ENCODE measurements at places on chromosomes 13 and 19.

DNA sequence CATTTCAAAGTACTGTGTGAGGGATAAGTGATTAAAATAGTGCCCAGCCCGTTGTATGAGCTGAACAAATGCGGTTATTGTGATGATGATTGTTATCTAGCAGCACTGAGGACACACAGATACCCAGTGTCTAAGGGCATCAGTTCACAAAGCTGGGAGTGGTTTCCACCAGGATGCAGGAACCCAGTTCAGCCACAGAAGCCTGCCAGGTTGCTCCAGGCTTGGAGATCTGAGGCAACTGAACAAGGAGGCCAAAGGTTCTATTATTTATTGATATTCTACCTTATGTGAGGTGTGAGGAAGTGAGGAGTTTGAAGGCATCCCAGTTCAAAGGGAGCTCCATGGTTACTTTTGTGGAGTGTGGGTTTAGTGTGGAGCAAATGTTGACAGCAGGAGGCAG lies 13.2 kb downstream of the DIAPH3 start:
- no peak for DNase-seq

DNA sequence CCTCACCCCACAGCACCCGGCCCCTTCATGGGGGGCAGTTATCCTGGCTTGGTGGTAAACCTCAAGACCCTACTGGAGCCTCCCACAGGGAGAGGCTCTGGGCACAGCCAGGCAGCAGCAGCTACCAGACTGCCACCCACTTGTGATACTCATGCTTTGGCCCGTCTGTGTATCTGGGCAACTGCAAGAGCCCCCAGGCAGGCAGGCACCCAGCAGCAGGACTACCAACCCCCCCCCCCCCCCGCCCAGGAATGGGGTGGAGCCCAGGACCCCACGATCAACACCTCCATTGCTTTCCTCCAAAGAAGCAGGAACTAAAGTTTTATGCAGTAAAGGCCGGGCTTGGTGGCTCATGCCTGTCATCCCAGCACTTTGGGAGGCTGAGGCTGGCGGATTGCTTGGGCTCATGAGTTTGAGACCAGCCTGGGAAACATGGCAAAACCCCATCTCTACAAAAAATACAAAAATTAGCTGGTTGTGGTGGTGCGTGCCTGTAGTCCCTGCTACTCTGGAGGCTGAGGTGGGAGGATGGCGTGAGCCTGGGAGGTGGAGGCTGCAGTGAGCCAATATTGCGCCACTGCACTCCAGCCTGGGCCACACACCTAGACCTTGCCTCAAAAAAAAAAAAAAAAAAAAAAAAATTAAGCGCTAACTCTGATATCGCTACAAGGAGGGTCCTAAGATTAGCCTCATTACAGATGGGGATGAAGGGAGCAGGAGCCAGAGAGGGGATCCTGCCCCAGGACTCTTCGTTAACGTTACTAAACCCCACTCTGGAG lies 1.1 kb upstream of the LYL1 start:
- no peak for DNase-seq

- peak; percentile 56 for DNase-seq
Measured at GRCh38 chr13:109784590-109785140, 1.7 kb downstream of the IRS2 start.

- no peak for DNase-seq
Measured at GRCh38 chr19:48906324-48906723, 6.2 kb downstream of the NUCB1 start.

DNA sequence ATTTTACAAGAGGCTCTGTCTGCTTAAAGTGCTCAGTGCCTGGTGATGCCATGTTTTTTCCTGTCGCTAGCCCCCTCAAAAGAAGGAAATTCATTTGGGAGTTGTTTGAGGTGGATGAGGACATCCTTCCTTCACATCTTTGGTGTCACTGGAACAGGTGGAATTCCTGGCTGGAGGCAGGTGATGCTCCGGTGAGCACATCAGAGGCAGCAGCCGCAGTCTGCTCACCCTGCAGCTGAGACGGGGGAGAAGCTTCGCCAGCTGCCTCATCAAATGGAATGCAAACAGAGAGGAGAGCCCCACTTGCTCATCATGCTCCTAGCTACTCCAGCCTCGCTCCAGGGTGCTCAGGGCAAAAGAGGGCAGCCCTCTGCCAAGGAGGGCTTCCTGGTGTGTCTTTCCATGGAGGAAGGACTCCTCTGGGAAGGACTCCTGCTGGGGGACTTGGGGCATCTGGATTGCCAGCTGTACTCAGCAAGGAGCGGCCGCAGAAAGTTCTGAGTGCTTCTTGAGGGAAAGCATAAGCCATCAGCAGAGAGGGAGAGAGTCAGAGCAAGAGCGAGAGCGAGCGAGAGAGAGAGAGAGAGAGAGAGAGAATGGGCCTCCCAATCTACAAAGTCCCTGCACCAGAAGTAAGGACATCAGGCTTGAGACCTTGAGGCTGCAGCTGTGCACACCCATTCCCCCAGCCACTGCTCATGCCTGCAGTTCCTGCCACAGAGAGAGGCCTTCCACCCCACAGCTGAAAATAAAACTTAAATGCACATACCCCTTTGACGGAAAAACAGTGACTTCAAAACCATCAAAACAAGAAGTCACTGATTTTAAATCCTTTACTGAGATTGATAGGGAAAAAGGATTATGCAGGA lies 74.3 kb upstream of the UBL3 start:
- DNase-seq = no peak

GRCh38 chr13:51292000-51292565 lies 47.4 kb upstream of the SERPINE3 start:
- DNase-seq = no peak

DNA sequence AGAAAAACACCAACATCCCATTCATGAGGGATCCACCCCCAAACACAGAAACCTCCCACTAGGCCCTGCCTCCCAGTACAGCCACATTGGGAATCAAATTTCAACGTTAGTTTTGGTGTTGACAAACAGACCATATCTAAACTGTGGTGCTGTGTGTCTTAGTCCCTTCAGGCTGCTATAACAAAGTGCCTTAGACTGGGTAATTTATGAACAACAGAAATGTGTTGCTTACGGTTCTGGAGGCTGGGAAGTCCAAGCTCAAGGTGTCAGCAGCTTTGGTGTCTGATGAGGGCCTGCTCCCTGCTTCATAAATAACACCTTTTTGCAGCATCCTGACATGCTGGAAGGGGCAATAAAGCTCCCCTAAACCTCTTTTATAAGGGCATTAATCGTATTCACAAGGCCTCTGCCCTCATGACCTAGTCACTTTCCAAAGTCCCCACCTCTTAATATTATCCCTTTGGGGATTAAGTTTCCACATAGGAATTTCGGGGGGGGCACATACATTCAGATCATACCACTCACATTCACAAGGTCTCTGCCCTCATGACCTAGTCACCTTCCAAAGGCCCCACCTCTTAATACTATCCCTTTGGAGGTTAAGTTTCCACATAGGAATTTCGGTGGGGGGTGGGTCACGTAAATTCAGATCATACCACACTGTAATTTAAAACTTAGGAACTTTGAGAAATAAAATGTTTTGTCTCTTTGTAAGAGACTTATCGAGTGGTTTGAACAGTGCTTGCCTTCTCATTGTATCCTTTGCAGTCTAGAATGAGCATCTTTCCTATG lies 27.5 kb downstream of the ZNF507 start:
- no peak for DNase-seq

GRCh38 chr13:79541426-79542049 lies 60.6 kb downstream of the NDFIP2 start:
- DNase-seq = peak; percentile 31

- no peak for DNase-seq
Measured at GRCh38 chr13:74839656-74840055, 642.3 kb downstream of the TBC1D4 start.

DNA sequence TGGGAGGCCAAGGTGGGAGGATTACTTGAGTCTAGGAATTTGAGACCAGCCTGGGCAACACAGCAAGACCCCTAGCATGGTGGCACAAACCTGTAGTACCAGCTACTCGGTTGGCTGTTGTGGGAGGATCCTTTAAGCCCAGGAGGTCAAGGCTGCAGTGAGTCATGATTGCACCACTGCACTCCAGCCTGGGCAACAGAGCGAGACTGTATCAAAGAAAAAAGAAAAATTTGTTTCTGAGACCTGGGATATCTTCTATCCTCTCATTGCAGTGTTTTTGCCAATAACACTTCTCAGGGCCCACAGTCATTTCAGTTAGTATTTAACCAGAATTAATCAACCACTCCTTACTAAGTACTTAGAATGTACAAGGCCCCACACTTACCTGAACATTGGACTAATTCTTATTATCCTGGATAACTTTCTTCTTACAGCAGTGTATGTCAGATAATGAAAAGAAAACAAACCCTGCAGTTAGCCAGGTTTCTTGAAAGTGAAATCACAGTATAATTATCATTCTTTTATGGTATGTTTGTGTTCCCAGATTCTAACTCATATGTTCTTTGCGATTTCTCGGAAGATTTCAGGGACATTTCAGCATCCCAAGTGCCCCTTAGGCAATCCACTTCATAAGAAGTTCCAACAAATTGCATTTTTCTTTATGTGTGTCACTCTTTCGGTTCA lies 75.6 kb upstream of the KLF5 start:
- no peak for DNase-seq

DNA sequence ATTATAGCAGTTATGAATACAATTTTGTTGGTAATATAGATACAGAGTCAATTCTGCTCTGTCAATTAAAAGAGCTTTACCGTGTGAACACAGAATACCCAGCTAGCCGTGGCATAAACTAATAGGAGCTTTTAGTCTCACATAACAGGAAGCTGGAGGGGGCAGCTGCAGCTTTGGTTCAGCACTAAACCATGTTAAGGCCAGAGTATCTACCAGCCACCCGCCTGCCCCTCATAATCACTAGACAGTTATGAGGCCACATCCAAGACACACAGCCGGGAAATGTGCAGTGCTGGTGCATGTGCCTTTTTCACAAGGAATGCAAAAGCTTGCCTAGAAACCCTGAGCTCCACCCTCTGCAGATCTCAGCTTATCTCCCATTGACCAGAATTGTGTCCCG lies 62.3 kb downstream of the SGCG start:
- DNase-seq = no peak

- no peak for DNase-seq
Measured at GRCh38 chr13:30074955-30075614, 224.7 kb upstream of the UBL3 start.

DNA sequence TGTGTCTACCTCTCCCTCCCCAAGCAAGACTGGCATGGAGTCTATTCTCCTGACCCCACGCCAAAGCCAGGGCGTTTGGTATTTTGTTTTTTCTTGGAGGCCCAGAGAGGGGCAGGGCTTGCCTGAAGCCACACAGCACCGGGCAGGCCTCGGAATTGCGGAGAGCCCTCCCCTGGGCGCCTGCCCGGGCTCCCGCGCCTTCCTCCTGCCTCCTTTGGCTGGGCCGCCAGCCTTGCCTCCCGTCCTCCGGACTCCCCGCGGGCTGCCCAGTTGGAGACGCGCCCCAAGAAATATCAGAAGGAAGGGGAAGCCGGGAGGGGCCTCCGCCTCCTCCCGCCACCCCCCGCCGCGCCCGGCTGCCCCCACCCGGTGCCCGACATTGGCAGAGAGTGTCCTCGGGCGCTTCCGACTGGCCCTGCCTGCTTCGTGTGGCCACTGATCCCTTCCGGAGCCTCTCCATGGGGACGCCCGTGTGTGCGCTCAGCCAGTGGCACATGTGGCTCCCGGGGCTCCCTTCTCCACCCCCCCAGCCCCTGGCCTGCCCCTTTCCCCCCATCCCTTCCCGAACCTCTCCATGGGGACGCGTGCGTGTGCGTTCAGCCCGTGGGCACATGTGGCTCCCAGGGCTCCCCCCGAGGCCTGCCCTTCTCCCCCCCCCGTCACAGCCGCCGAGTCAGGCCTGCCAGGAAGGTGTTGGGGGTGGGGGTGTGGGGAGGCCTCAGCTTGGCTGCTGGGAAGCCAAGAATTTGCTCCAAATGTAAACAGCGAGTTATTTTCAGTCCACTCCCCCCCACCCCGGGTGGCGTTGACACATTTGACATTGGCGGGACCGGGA lies 37.3 kb downstream of the NFIC start:
- DNase-seq = no peak

GRCh38 chr19:21587117-21587461 lies 81.7 kb downstream of the ZNF429 start:
- no peak for DNase-seq

DNA sequence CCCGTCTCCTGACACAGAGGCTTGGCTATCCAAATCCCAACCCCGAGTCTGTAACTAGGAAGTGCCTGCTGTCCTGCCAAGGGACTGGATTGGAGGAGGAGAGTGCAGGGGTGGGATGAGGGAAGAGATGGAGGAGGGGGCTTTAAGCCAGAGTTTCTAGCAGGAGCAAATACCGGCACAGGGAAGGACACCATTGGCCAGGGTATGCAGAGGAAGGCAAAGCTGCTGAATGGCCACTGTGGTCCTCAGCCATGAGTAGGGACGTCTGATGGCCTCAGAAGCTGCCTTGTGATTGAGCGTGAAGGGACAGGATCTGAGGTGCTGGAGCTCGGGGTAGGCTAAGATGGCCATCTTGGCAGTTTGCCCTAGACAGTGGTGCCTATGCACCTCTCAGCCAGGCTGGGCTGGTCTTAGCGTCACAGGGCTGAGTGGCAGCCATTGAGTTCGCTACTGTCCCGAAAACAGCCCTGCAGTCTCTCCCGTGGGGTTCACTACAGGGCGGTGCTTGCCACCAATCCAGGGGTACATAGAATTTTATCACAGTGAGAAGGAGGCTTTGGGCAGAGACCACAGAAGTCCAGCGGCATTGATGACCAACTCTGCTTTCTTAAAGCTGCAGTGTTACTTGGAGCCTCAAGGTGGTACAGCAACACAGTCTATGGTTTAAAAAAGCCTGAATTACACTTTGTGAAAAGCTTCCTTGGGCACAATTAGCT lies 61.8 kb downstream of the AKAP11 start:
- DNase-seq = no peak

DNA sequence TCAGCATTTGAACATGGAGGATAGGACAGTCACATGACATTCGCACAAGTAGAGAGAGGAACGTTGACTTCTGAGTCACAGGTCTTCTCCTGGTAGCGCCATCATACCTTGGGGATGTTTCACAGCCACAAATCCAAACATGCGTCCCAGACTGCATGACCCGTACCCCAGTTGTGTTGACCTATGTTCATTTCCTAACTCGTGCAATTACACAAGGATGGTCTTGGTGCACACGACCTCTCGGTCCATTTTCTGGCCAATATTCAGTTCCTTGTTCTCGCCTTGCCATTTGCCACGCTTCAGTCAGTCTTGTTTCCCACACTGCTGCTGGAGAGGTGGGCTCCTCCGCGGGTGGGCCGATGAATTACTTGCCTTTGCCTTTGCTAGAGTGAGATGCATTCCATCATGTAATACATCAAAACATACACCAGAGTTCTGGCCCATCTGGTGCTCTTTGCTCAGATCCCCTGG lies 87.3 kb downstream of the COL4A2 start:
- no peak for DNase-seq
